CD14-positive monocyte (primary cell): ENCODE measurements at places on chromosomes 12 and 14.

GRCh38 chr12:100141666-100141997, 1.0 kb downstream of the BLTP3B start:
- DNase-seq: peak; percentile 82

GRCh38 chr12:10388624-10389413, 1.0 kb downstream of the KLRK1 start:
- DNase-seq: no peak

DNA sequence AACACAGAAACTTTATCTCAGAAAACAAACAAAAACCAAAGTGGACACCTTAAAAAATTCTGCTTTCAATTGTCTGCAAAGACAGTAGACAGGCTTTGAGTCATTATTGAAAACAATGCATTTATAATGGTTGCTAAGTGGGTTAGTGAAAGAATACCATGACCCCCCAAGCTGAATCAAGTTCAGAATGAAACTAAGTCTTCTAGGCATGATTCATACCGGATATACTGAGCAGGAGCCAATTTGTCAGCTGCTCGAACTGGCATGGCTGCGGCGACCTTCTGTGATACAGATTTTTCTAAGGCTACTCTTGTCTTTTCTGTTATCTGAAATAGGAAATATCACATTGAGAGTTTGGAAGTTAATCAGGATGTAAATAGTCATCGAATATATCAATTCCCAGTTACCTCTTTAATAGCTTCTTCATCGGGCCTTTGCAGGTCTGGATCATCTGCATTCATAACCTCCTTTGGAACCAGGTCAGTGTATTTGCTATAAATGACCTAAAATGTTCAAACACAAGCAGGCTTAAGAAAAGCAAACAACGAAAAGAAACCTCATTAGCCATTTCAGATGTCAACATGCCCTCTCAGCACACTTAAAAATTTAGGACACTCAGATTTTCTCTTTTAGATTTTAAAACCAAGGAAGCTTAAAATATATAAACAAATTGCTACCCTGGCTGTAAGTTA, 22.3 kb downstream of the SNW1 start:
- DNase-seq: no peak

DNA sequence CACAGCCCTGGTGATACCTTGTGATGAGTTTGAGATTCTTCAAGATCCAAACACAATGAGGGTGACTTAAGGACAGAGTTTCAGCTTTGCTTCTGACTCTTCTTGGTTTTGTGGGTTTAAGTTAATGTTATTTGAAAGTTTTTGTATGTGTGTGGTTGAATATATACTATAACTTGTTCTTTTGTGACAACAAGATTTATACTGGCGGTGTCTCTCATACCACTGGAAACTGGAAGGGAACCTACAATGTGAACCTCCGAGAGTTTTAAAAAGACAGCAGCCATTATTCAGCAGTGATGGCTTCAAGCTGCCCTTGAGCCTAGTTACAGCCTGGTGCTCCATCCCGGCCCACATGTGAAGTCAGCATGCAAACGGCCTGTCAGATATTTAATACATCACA, 87.9 kb upstream of the IGF1 start:
- DNase-seq: no peak

- DNase-seq: no peak
Measured at GRCh38 chr12:98909746-98910145, 264.7 kb downstream of the APAF1 start.

- peak; percentile 27 for DNase-seq
Measured at GRCh38 chr12:31589904-31590641, 863 bp downstream of the DENND5B start.

GRCh38 chr14:54450535-54450934, 9.4 kb upstream of the CNIH1 start:
- DNase-seq: peak; percentile 85
